ENCODE measurements at places on chromosomes 16 and 17.

GRCh38 chr16:51085271-51085670, 65.8 kb downstream of the SALL1 start:
- DNase-seq, result no peak

DNA sequence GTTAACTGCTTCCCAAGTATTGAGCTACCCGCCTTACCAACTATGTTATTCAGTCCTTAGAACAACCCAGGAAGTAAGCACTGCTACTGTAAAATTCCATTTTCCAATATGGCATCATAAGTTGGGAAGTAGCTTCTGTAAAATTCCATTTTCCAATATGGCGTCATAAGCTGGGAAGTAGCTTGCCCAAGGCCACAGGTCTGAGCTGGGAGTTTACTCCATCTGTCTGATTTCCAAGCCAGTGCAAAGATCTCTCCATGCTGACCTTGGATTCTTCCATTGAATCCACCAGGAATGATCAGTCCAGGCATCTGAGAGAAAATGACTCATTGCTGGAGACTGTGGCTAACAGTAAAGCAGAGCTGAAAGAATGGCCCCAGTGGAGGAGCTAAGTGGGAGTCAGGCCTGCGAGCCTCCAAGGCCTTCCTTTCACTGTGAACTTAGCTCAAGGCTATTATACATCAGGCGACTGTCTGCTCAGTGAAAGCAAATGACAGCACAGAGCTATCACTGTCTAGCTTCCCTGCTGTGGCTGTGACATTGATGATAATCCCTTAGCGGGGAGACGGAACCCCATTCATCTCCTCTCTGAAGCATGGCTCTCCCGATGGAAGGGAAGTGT, 430.4 kb downstream of the HAPSTR1 start:
- no peak for DNase-seq

DNA sequence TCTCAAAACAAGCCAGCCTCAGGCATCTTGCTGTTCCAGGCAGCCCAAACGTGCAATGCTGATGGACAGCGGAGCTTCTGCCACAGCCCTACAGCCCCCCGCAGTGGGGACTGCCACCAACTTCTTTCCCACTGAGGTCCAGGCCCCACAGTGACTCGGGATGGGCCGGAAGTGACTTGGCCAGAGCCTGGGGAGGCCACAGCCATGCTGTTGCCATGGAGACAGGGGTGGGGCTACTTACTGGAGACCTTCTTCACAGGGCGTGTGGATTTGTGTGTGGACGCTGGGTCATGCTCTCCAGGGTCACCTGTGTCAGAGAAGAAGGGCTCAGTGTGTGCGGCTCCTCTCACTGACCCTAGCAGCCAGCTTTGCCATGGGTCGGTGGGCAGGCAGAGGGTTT, 15.0 kb downstream of the TRIM25 start:
- DNase-seq, result no peak

GRCh38 chr17:79927688-79928501, 88.7 kb upstream of the CBX4 start:
- no peak for DNase-seq

GRCh38 chr17:27545562-27546229, 85.3 kb upstream of the LGALS9 start:
- no peak for DNase-seq

DNA sequence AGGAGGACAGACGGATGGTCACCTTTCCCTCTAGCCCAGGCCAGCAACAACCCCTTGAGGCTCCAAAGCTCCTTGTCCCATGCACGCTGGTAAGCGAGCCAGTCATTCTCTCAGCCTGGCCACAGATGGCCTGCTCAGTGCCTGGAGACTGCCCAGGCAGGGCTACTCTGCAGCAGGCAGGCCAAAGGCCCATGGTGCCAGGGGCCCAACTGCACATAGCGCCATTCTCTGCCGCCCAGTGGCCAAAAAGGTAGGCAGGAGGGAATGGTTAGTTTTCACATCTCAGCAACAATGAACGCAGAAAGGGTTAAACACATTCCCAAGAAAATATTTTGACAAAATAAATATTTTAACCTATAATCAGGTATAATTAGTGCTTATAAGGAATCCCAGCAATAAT, 7.7 kb upstream of the SREBF1 start:
- no peak for DNase-seq

GRCh38 chr17:72164158-72164739, 43.4 kb downstream of the SOX9 start:
- no peak for DNase-seq

- DNase-seq, result no peak
These were observed 12.8 kb upstream of the MT4 start for GRCh38 chr16:56551796-56552738.

- DNase-seq, result peak; percentile 87
These were observed 9.7 kb upstream of the ARL2BP start for GRCh38 chr16:57235128-57236021.

GRCh38 chr17:34349751-34350150, 6.5 kb upstream of the CCL13 start:
- no peak for DNase-seq

GRCh38 chr16:48860341-48860740, 250.4 kb upstream of the N4BP1 start:
- no peak for DNase-seq

GRCh38 chr17:71057448-71057847, 888.1 kb downstream of the KCNJ2 start:
- no peak for DNase-seq

- DNase-seq, result no peak
These were observed 2.3 kb downstream of the NGFR start for GRCh38 chr17:49497148-49498028.

DNA sequence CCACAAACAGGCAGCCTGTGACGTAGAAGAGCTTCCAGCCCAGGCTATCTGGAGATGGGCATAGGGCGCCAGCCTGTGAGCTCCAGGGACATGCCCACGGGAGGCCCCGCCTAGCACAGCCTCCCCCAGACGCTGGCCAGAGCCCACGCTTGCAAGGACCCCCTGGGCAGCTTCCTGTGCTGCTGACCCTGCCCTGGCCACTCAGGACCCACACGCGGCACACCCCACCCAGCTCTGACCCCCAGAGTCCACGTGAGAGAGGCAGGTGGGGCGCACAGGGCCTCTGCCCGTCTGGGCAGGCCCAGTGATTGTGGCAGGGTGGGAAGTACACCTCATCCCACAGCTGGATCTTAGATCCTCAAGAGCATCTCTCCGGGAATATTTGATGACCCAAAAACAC, 3.9 kb downstream of the CYBC1 start:
- no peak for DNase-seq

DNA sequence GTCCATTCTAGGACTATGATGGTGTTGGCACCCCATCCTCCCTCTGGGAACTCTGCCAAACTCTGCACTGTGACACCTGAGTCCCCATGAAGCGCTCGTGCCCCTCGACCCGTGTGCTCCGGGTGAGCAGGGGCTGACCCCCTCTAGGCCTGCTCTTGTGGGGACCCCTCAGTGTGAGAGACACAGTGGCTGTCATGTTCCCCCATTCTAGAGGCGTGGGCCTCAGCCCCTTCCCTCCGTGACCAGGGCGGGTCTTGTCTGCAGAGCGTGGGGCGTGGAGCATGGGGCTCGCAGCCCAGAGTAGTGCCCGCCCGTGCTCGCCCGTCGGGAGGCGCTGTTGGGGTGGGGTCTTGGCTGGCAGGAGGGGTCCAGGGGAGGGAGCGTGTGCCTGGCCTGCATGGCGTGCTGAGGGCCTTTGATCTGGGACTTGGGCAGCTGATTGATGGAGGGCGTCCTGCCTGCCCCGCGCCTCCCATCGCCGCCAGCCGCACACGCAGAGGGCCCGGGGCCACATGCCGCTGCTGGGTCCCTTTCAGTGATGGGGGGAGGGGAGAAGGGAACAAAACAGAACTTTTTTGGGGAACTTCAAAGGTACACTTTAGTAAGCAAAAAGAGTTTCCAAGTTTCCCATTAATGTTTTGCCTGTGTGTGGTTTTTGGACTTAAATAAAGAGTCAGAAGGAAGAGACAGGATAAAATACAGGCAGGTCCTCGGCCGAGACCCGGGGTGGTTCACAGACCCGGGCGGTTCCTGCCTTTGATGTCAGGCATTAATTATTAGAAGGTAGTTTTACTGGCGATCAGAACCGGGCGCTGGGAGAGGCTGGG, 22.5 kb downstream of the CENPX start:
- no peak for DNase-seq

- DNase-seq, result no peak
These were observed 39.0 kb downstream of the ADCY9 start for GRCh38 chr16:4077174-4077649.

- DNase-seq, result peak; percentile 32
These were observed 2.2 kb upstream of the EFTUD2 start for GRCh38 chr17:44901411-44901921.

DNA sequence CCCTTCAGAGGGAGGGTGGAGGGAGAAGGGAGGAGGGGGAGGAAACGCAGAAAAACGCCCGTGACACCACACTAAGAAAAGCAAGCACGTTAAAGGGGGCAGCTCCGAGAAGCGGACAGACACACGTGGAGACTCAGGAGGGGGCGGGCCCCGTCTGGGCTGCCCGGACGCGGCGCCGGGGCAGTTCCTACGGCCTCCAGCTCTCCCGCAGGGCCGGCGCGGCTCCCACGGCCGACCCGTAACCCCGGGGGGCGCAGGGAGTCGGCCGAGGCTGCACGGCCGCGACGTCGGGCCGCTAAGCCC, 362 bp downstream of the KLHDC4 start:
- DNase-seq, result no peak

DNA sequence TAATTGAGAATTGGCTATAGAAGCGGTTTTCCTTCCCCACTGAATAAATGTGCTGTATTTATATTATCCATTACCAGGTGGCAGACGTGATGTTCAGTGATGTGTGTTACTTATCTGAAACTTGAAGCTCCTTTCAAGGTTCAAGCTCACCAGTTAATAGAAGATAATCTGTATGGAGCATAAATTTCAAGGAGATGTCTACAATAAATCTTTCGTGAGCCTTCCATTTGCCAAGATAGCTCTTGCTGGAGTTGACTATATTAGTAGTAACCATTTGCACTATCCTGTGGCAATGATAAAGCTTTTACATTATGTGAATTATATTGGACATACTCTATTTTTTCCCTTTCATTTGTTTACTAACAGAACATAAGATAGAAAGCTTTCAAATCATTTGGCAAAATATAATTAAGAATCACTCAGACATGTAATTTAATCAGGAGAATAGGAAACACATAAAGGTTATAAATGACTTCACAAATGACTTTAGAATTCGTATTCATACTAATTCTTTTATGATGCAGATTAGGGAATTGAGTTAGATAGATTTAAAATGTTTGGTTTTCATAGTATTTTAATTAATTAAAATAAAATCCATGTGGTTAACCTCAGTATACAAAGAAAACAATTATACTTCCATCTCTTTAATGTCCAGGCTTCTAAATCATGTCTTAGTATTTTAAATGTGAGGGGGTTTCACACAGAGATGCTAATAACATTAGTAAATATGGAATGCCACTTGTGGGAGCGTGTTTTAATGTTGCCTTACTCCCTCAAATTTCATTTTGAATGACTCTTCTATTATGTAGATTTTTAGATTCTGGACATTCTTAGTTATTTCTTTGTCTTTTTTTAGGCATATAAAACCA, 664.4 kb upstream of the CDH8 start:
- no peak for DNase-seq

GRCh38 chr17:40810494-40810893, 10.7 kb upstream of the KRT28 start:
- DNase-seq, result peak; percentile 67

- no peak for DNase-seq
These were observed 11.5 kb upstream of the TPPP3 start for GRCh38 chr16:67404740-67405226.

GRCh38 chr16:85394456-85395206, 218.5 kb upstream of the GSE1 start:
- no peak for DNase-seq

DNA sequence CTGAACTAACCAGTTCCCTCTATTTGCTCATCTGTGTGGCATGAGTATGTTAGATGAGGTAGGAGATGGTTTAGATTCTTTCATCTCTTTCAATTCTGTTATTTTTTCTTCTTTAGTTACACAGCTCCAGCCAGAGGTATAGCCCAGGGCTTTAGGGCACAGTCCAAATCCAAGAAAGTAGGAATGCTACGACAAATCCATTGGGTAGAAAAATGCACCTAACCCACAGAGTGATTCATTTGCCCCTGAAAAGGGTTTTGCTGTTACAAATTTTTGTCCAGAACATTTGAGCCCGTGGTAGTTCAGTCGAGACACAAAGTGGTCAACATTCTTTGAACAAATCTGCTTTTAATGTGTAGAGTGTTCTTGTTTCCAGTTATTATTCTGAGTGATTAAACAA, 250.7 kb downstream of the HS3ST3A1 start:
- peak; percentile 57 for DNase-seq

DNA sequence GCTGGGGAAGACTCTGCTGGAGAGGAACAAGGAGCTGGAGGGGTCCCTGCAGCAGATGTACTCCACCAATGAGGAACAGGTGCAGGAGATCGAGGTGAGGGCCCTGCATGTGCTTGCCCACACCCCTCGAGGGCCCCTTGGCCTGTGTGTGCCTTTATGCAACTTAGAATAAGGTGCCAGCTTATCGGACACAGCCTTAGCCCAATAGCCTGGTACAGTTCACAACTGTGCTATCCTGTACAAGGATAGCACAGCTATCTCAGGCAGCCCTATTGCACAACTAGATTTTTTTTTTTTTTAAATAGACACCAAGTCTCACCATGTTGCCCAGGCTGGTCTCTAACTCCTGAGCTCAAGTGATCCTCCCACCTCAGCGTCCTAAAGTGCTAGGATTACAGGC, 12.1 kb downstream of the CDR2L start:
- DNase-seq, result no peak

DNA sequence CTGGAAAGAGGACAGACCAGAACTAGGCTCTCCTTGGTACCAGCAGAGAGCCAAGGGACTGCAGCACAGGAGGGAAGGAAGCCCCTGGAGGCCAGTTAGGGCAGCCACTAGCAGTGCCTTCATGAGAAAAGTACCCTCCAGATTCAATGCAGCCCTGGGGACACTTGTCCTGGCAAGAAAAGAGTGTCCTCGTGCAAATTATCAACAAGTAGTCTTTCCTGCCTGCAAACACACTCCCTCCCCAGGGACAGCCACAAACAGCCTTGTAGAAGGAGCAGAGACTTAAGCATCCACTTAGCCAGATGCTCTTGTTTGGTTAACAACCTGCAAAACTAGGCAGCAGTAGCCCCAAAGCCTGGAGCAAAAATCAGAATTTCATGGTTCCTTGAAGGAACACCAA, 24.3 kb downstream of the CENPV start:
- DNase-seq, result no peak

All from fibroblast of skin of right quadriceps (primary cell).